ENCODE measurements at places on chromosomes 7 and 10.

GRCh38 chr7:82141427-82141826 lies 302.1 kb downstream of the CACNA2D1 start:
- no peak for DNase-seq

GRCh38 chr10:74179111-74179710 lies 28.2 kb downstream of the ADK start:
- DNase-seq = peak; percentile 51

GRCh38 chr10:18238870-18239485 lies 98.8 kb downstream of the CACNB2 start:
- no peak for DNase-seq

DNA sequence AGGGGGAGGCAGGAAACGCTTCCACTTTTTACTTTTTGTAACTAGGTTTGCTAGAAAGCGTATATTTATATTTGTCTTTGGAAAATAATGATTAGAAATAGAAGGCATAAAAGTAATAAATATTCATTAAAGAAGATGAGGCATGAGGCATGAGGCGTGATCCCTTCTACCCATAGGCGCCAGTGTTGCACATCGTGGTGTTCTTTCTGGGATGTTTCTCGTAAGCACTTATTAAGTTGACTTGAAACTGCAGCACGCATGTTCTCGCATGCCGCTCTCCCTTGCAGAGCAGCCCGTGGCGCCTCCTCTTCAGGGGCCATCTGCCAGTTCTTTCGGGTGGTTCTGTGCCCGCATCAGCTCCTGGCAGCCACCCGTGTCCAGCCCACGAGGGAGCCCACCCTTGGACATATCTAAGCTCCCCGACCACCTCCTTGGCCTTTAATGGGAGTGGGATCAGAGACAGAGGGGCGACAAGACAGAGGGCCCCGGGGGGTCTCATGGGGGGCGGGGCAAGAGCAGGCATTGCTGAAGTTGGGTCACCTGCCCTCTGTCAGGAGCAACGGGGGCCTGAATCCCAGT lies 28.5 kb upstream of the CSGALNACT2 start:
- DNase-seq = peak; percentile 52

DNA sequence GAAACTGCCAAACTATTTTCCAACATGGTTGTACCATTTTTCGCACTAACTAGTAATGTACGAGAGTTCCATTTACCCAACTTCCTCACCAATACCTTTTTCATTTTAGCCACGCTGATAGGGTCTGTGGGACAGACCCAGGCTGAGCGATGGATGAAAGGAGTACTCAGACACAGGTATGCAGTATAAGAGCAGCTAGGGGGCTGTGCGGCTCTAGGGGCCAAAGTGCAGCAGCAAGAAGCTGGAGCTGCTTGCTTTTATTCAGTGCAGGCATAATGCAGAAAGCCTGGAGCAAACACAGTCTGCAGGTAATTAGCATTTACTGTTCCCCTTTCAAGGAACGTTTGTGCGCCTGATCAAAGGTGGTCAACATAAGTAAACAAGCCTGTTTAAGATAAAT lies 21.0 kb downstream of the UCMA start:
- DNase-seq = no peak

DNA sequence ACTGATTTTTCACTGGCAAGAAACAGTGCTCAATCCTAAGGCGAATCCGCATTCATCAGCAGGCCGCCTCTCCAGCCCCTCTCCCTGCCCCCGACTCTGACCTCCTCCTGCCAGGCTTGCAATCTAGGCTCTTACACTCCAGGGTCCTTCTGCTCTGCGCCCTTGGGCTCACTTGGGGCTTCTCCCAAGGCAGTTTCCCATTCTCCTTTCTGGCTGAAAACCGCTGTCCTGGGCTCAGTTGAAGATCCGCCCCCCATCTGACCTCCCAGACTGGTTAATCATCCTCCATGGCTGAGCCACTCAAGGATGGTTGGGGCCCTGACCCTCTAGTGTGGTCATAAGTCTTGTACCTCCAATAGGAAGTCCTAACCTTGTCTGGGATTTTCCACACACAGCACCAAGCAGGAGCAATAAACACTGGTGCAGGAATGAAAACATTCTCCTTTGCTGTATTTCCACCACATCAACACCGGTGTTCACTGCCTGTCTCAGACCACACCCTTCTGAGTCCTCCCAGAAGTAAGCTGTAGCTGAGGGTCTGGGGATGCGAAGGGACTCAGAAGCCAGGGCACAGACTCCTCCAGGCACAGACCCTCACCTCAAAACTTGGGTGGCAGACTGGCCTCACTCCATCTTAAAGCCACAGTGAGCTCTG lies 42.4 kb downstream of the TNS3 start:
- DNase-seq = no peak

DNA sequence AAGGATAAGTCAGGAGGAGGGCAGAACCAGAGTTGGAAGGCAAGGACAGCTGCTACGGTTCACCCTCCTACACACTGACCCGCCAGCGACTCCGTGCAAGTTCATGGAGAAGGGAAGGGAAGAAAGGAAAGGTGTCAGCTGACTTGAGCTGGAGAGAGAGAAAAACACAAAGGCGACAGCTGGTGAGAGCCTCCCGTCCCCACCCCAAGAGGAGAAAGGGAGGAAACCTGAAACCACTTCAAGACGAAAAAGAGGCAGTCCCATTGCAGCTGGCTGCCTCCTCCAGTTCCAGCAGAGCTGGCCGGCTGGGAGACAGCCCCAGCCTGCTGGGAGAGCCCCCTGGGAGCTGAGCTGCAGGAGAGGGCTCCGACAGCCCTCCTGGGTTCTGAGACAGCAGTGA lies 75.2 kb downstream of the PARD3 start:
- DNase-seq = no peak

DNA sequence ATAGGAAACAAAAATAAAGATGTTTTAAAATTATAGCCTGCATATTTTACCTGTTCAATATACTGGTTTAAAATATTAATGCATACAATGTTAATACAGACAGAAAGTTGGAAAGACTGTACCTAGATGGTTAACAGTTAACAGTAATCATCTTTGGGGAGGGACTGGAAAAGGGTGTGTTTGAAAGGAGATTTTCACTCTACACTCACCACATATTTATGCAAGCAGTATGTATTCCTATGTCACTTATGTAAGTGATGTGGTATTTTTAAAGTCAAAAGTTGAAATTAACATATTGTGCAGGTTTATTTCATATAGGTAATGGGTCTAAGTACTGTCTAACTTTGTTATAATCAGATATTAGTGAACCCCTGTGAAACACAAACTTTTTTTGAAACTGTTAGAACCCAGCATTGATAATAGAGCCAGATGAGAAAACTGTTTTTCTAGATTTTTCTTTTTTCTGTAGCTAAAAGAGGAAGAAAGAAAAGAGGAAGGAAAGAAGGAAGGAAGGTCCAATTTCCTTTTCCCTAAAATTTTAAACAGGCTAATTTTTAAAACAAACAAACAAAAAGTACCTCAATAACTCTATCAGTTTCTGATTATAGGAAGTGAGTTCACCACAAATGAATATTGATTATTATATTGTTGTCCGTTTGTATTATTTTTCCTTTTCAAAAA lies 9.0 kb upstream of the STARD3NL start:
- no peak for DNase-seq

GRCh38 chr7:16816824-16817223 lies 12.0 kb upstream of the AGR2 start:
- DNase-seq = no peak

DNA sequence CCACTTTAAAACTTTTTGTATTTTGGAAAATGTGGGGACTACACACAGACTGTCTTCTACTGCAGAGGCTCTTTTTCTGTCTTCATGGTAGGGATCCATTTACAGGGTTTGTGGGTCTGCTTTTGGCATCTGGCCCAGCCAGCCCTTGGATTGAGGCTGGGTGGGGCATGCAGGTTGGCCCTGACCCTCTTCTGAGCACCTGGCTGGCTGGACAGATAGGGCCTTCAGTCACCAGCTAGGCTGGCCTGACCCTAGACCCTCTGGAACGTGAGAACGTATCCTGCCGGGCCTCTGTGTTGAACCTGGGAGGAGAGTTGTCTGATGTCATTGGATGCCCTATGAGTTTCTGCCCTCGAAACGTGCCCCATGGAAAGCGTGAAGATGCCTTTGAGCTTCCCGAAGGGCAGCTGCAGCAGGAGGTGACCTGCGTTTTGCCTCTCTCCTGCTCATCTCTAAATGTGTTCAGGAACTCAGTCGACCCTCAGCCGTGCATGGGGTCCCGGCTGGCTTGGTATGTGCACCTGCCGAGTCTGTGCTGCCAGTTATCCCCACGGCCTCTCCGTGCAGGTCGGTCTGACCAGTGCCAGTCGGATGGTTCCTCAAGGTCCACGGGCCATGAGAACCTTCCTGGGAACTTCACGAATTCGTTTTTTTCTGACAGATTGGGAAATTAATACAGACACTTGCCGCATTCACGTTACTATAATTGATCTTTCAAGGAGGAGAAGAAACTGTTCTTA lies 74.9 kb downstream of the MGMT start:
- no peak for DNase-seq

DNA sequence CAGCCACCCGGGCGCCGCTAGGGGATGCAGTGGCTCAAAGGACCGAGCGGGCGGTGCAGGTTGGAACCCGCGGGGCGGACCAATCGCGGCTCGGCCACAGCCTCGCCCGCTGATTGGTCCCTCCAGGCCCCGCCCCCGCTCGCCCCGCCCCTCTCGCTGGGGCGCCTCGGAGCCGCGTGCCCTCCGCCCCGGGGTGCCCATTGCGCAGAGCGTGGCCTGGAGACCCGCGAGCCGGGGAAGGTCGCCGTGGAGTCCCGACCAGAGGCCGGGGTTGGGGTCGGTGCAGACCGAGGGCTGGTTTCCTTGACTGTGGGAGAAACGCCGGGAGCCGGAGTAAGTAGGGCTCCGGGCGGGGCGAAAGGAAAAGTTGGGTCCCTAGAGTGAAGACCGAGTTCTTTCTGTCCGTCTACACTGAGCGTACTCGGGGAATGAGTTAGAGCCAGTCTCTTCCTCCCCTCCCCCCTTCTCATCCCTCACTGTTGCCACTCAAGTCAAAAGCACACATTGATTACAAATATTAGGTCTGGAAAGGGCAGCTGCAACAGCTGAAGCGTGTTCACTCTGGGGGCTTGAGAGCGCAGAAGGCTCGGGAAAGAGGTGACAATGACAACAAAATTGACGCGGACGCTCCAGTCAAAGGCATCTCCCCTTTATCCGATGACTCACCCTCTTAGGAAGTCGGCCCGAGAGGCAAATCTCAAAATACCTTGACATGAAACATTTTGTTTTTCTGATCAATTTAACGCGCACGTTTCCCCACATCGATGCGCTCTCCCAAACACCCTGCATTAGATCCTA lies 843 bp upstream of the GATA3 start:
- peak; percentile 80 for DNase-seq
